Amniotic epithelial cell (primary cell): ENCODE measurements at places on chromosomes 3 and 15.

GRCh38 chr3:127091376-127091775 lies 101.6 kb upstream of the PRR23E start:
- no peak for DNase-seq

GRCh38 chr3:46537779-46538178 lies 28.3 kb downstream of the LRRC2 start:
- DNase-seq = no peak

- DNase-seq = peak; percentile 94
These were observed 15.4 kb downstream of the IGSF10 start for GRCh38 chr3:151445273-151446001.

- no peak for DNase-seq
These were observed 86.7 kb upstream of the OXTR start for GRCh38 chr3:8856071-8856470.

GRCh38 chr3:71978150-71978721 lies 193.3 kb upstream of the PROK2 start:
- no peak for DNase-seq
